Osteoblast (primary cell): ENCODE measurements at places on chromosomes 12 and 14.

GRCh38 chr14:23093526-23093925, 1.4 kb downstream of the ACIN1 start:
- DNase-seq, result no peak

- DNase-seq, result peak; percentile 94
Measured at GRCh38 chr12:13278249-13278787, 81.8 kb downstream of the EMP1 start.

DNA sequence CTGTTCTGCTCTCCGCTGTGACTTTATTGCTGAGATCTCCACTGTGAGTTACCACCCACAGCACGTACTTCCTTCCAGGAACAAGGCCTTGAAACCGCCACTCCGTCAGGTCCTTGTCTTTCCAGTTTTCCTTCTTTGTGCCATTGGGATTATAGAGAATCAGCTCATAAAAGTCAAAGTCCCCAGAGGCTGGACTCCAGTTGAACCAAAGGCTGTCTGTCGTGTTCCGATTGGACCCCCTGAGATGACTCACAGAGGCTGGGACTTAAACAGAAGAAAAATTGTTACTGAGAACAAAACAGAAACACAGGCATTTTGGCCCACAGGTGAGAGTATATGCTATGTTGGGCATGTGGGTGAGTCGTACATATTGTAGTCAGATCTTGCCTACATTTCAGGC, 76.6 kb downstream of the PTPRB start:
- DNase-seq, result no peak

- DNase-seq, result no peak
Measured at GRCh38 chr12:108141600-108142130, 12.6 kb downstream of the WSCD2 start.

DNA sequence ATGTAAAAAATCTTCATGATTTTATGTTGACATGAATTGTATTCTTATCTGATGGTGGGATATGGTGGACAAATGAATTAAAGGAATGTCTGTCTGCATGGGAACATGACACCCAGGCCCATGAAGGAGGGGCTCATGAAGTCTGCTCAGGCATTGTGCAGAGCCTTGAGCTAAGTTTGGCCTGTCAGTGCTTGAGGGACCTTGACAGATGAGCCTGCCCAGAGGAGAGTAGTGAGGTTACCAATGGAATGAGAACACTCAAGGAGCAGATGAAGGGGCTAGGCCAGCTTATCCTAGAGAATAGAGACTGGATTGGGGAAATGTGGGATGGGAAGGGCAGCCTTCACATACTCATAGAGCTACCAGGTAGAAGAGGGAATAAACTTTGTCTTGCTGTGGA, 68.8 kb downstream of the TMX1 start:
- DNase-seq, result no peak

- no peak for DNase-seq
Measured at GRCh38 chr12:72246370-72246769, 25.8 kb upstream of the TRHDE start.

DNA sequence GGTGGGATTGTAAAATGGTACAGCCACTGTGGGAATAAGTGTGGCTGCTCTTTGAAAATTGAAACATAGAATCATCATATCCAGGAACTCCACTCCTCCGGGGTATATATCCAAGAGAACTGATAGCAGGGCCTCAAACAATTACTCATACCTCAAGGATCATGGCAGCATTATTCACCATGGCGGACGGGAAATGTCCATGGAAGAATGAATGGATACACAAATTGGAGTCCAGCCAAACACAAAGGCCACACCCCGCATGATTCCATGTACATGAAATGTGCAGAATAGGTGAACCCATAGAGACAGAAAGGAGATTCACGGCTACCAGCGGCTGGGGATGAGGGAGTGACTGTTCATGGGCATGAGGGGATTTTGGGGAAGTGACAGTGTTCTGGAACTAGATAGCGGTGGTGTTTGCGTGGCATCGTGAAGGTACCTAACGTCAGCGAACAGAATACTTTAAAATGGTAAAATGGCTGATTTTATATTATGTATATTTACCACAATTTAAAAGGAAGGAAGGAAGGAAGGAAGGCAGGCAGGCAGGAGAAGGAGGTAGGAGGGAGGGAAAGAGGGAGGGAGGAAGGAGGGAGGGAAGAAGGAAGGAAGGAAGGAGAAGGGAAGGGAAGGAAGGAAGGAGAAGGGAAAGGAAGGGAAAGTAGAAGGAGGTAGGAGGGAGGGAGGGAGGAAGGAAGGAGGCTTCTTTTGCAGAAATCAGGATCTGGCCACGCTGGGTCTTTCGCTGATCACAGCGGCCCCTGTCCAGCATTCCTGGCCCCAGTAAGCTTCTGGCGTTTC, 14.1 kb upstream of the NCOR2 start:
- peak; percentile 86 for DNase-seq

DNA sequence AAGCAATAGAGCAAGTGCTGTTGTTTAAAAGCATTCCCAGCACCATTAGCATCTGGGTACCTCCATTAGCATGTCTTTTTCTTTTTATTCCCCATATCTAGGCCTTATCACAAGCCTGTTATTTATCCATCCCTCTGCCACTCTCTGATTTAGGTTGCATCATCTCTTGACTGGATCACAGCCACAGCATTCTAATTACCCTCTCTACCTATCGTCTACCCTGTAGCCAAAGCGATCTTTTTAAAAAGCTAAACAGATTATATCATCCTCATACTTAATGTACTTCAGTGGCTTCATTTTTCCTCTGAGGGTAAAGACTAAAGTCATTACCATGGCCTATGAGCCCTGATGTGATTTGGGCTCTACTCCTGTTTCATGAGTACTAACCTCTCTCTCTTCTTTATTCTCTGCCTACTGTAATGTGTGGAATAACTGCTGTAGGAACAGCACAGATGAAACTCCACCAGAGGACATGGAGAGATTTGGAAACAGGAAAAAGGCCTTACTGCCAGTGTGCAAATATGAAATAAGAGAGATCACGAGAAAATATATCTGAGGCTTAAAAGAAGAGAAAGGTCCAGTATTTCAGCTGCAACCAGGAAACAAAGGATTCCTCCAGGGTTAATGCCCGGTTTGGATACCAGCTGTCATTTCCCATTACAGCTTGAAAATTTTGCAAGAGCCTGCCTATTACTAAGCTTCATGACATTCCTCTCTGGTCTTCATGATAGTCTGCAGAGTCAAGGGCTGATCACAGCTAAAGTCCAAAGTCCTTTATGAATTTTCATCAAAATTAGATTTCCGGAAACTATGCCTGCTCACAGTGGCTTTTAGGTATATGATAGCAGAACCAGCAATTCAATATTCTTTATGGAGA, 422.5 kb upstream of the PDE3A start:
- DNase-seq, result peak; percentile 71

DNA sequence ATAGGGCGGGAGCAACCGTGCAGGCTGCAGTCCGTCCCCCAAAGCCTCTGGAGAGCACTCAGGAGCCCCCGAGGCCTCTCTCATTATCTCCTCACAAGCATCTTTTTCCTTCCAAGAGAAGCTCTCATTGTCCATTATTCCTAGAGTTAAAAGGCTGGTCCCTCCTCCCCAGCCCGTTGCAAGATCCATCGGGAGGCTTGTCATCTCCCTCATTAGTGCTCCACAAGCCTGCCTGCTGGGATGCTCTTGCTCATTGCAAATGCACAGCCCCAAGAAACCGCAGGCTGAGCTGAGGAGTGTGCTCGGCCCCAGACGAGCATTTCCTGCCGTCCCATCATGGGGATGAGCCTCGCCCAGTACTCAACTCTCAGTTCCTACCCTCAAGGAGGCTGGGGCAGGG, 23.3 kb downstream of the NUAK1 start:
- DNase-seq, result no peak

DNA sequence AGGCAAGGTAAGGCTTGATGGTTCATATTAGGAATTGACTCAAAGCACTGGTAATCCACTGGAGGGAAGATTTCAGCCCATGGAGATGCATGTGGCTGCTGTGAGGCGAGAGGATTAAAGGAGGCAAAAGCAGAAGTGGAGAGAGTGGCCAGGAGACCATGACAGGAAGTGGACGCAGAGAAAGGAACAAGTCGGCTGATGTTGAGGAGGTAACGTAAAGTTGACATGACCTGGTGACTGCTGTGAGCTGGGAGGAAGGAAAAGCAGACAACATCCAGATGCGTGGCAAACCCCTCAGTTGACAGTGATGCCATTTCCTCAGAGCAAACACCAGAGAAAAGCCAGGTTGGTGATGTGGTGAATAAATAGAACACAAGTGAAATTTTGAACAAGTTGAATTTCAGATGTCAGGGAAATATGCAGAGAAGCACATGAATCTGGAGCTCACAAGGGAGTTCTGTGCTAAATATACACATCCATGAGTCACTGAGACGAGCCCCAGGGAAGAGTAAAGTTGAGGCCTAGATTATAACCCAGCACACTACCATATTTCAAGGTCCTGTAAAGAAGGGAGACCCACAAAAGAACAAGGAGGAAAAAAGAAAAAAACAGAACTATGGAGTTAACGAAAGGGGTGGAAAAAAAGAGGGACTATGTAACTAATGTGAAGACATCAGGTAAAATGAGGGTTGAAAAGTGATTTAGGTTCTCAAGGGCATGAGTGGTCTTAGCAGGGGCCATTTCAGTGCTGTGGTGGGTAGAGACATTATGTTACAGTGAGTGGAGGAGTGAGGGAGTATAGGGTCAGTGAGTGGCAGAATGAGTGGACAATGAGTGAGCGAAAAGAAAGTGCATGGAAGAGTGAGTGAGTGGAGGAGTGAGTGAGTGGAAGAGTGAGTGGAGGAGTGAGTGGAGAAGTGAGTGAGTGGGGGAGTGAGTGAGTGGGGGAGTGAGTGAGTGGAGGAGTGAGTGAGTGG, 61.6 kb upstream of the GZMB start:
- DNase-seq, result no peak

- DNase-seq, result peak; percentile 74
Measured at GRCh38 chr12:109797905-109798669, 35.1 kb downstream of the TRPV4 start.

GRCh38 chr12:125540580-125541204, 475.5 kb downstream of the AACS start:
- DNase-seq, result no peak

GRCh38 chr12:64895526-64895925, 71.1 kb downstream of the TBC1D30 start:
- no peak for DNase-seq

- peak; percentile 67 for DNase-seq
Measured at GRCh38 chr12:28872654-28873268, 276.3 kb upstream of the FAR2 start.

- DNase-seq, result peak; percentile 57
Measured at GRCh38 chr14:55699131-55700057, 119.4 kb downstream of the KTN1 start.

GRCh38 chr12:89721291-89721987, 12.8 kb upstream of the ATP2B1 start:
- DNase-seq, result no peak

DNA sequence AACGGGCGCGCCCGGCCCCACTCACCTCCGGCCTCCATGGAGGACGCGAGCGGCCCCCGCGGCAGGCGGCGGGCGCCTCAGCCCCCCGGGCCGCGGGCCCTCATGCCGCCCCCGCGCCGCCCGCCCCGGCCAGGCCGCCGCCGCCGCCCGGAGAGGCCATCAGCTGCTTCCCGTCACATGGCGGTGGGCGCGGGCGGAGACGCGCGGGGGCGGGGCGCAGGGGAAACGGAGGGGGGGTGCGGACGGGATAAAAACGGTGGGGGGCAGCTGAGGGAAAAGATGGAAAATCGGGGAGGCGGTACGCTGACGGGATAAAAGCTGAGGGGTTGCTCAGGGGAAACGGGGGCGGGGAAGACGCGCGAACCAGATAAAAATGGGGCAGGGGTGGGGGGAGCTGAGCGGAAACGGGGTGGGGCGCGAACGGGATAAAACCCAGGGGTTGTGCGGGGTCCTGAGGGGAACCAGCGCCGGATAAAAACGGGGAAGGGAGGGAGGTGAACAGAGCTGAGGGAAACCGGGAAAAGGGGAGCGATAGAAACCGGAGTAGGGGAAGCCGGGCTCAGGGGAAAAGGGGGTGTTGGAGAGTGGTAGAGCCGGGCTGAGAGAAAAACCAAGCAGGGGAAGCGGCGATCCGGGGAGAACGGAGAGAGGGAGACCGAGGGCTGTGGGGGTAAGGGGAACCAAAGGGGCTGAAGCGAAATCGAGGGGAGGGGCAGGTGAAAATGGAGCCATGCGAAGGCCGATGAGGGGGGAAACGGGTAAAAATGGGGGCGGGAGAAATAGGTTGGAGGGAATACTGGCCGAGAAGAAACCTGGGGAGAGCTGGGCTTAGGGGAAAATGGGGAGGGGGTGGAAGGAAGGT, at the start of gene WSB2:
Gene WSB2 (minus strand): TSS at position 169 of the 862 bp plus-strand sequence. CDS start 131 bp downstream, at position 38.
- DNase-seq, result peak; percentile 95

GRCh38 chr12:75317784-75318183, 12.3 kb downstream of the CAPS2 start:
- no peak for DNase-seq
